Amniotic epithelial cell (primary cell): ENCODE measurements at places on chromosomes 13 and 19.

DNA sequence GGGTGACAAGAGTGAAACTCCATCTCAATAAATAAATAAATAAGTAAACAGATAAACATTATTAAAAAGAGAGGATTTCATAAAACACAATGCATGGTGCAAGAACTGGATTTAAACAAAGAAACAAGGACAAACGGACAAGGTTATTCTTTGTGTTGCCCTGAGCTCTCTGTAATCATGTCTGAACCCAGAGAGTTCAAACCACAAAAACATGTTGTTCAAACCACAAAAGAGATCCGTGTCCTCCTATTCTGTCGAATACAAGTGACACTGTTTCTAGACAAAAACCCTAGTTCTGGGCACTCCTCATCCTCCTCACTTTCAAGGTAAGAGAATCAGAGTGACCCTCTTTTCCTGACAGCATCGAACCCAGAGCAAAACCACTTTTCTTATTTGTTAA lies 4.6 kb upstream of the TPRX2 start:
- DNase-seq, result no peak

- no peak for DNase-seq
Measured at GRCh38 chr19:35216833-35217648, 11.5 kb downstream of the FAM187B start.

GRCh38 chr13:111296417-111296816 lies 24.0 kb upstream of the TEX29 start:
- peak; percentile 3 for DNase-seq

DNA sequence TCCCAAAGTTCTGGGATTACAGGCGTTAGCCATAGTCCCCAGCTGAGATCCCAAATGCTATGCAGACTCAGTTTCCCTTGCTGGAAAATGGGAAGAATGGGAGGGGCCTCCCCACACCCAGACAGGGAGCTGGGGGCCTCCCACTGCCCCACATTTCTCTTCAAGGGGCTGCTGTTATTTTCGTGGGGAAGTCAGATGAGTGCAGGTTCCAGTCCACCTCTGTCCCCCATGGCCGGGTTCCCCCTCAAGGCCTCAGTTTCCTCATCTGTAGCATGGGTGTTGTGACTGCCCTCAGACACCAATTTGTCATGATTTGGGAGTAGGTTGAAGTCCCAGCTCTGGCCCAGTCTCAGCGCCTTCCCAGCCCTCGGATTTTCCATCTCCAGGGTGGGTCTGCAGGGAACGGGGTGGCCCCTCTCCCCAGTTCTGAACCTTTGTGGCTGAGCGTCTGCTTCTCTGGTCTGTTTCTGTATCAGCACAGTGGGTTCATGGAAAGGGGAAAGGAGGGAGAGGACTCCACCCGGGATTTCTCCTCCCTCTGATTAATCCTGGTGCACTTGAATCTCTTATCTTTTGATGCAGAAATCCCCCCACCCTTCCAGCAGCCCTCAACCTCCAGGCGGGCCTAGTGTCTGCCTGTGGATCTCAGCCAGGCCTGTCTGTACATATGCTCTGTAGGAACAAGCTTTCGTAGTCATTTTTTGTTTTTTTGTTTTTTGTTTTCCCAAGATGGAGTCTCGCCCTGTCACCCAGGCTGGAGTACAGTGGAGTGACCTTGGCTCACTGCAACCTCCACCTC lies 12.2 kb downstream of the NFIC start:
- DNase-seq, result peak; percentile 68

- DNase-seq, result no peak
Measured at GRCh38 chr13:72686766-72687165, 40.7 kb downstream of the MZT1 start.

GRCh38 chr13:37288057-37288720 lies 182.7 kb upstream of the CSNK1A1L start:
- no peak for DNase-seq

- no peak for DNase-seq
Measured at GRCh38 chr13:94494026-94494425, 14.5 kb upstream of the DCT start.

DNA sequence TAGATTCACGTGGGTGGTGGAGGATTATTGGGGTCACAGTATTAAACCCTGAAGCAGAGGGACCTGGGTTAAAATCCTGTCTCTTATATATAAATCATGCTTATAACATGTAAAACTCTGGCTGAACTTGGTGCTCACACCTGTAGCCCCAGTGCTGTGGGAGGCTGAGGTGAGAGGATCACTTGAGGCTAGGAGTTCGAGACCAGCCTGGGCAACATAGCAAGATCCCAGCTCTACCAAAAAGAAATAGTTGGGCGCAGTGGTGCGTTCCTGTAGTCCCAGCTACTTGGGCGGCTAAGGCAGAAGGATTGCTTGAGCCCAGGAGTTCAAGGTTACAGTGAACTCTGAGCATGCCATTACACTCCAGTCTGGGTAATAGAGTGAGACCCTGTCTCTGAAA lies 2.4 kb downstream of the ZNF805 start:
- no peak for DNase-seq

DNA sequence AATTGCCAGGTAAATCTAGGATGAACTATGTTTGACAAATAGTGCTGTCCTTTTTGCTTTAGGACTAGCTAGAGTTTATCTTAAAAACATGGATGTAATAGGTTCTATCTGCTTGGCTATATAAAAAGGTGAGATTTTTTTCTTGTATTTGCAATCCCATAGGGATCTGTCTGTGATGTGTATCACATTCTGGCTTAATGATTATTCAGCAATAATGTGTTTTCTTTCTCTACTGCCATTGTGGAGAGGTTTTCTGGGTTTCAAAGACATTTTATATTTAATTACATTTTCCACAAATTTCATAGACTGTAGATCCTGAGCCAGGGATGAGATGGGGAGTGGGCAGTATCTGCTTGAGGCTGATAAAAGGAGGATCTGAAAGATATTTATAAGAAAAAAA lies 277.8 kb upstream of the SLITRK5 start:
- no peak for DNase-seq

DNA sequence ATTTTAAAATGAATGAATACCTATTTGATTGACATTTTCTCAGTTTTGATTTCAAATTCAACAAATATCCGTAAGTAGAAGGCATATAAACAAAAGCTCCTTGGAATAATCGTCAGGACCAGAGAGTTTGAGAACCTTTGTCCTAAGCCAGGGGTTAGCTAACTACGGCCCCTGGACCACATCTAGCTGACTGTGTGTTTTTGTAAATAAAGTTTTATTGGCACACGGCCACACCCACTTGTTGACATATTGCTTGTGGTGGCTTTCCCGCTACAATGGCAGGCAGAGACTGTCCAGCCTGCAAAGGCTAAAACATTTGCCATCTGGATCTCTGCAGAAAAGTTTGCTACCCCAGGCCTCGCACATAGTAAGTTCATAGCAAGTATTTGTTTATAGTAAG lies 83.4 kb downstream of the GNG7 start:
- DNase-seq, result peak; percentile 21

DNA sequence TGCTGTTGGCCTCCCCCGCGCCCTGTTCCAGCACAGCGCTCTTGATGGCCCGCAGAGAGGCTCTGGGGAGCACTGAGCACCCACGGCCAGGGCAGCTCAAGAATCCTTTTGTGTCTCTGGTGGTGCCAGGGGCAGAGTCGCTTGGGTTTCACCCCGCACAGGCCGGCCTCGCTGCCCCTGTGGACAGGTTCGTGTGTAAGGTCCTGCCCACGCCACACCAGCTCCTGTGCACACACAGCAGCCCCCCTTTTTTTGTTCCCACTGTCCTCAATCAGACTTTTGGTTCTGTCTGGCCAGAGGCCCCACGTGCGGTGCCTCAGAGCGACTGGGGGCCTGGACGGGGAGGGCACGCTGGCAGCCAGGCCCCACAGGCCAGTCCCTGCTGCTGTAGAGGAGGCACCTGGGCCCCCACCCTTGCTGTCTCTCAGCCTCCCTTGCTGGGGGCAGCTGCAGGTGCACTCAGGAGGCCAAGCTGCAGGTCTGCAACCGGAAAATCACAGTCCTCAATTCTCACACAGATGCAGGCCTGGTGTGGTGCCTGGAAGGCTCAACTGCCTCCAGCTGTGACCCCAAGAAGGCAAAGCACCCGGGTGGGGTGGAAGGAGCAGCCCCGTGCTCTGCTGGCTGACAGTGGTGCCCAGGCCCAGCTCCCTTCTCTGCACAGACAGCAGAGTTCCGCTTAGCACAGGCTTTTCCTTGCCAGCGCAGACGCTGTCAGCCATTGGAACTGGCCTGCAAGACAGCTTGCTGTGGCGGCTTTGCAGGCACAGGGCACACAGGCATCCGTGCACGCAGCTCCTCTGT lies 12.6 kb upstream of the F7 start:
- no peak for DNase-seq

DNA sequence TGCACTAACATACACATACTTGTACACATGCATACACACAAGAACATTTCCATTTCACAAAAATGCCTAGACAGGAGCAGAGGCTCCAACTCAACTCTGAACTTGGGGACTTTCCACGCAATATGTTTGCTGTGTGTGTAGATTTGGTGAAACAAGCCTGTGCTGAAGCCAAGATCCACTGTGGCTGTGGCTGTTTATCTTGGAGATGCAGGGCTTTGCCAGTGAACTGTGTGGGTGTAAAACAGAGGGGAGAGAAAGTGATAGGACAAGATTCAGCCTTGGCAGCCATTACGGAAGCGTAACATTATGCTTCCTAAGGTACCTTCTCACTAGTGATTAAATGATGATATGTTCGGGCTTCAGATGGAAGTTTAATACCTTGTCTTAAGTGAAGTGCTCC lies 73.2 kb upstream of the MBNL2 start:
- DNase-seq, result no peak

GRCh38 chr19:46823049-46823448 lies 27.6 kb downstream of the AP2S1 start:
- peak; percentile 16 for DNase-seq

DNA sequence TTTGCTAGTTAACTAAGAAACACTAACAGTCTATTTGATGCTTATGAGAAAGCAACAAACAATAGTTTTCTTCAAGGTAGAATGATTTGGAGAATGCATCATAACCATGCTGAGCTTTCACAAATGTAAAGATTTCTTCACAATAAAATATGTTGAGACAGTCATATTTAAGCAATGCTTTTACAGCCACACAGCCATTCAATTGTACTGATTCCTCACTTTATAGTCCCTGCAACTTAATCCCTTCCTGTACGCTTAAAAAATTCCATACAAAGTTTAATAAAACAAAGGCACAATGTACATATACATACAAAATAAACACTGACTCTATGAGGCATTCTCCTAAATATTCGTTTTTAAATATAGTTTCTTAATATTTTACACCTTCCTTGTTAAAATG lies 4.7 kb upstream of the ACOD1 start:
- no peak for DNase-seq

DNA sequence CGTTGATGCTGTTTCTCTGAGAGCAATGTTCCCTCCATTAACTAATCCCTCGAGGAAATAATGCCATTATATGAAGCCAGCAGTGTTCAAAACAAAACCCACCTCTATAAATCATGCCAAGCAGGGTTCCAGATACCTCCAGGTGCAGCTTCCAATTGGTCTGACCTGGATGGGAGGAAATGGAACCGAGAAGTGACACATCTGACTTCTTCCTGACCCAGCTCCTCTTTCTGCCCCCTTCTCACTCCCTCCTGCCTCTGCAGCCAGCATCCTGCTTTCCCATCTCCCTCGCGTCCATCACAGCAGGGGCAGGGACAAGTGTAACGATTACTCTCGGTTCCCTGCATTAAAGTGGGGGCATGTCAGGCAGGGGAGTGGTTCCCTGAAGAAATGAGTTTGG lies 37.5 kb downstream of the HSPH1 start:
- no peak for DNase-seq

DNA sequence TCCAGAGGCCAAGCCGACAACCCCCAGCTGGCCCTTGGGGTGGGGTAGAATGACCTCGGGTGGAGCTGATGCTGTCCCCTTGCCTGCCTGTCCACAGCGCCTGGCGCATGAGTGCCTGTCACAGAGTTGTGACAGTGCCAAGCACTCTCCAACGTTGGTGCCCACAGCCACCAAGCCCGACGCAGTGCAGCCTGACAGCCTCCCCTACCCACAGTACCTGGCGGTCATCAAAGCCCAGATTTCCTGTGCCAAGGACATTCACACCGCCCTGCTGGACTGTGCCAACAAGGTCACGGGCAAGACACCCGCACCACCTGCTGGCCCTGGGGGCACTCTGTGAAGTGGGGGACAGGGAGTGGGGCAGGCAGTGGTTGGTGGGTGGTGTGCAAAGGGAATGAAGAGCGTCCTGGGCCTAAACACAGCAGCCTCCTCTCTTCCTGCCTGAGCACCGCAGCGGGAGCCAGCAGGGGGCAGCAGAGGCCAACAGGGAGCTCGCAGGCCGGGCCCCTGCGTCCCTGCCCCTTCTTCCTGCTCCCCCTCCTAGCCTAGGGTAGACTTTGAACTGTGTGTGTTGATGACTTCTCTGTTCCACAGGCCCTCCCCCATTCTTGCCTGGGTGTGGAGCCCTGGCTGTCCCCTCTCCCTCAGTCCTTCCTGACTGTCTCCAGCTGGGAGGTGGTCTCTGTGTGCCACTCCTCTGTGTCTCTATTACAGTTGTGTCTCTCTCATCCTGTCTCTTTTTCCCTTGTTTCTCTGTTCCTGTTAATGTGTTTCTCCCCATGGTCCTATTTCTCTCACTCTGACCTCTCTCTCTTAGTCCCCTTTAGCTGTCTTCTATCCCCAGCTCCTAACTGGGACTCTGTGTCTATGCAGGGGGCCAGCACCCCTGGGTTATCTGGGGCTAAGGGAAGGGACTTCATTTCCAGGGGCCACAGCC lies 6.5 kb downstream of the MED29 start:
- peak; percentile 69 for DNase-seq

DNA sequence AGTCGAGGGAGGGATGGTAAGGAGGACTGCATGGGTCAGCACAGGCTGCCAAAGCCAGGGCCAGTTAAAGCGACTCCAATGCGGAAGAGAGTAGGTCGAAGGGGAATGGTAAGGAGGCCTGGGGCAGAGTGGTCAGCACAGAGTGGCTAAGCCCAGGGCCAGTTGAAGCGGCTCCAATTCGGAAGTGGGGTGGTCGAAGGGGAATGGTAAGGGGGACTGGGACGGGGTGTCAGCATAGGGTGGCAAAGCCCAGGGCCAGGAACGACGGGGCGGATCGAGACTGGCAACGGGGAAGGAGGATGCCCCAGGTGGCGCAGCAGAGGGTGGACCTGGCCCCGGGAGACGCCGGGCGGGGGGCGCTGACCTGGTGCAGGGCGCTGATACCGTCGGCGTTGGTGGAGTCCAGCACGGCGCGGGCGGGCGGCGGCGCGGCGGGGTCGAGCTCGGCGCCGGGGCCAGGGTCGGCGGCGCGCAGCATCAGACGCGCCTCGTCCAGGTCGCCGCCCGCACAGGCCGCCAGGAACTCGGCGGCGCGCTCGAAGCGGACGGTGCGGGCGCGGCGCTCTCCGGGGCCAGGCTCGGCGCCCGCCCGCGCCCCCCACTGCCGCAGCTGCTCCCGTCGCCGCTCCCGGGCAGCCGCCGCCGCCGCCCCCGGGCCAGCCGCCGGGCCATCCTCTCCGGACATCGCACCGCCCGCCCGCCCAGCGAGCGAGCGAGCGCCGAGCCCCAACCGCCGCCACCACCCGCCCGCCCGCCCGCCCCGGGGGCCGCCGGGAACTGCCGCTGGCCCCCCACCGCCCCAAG lies at the start of gene PPP1R12C:
Gene PPP1R12C, minus strand, starts transcription at position 779 of the 804 bp plus-strand sequence. Its CDS starts 94 bp downstream, at position 685.
- DNase-seq, result no peak

DNA sequence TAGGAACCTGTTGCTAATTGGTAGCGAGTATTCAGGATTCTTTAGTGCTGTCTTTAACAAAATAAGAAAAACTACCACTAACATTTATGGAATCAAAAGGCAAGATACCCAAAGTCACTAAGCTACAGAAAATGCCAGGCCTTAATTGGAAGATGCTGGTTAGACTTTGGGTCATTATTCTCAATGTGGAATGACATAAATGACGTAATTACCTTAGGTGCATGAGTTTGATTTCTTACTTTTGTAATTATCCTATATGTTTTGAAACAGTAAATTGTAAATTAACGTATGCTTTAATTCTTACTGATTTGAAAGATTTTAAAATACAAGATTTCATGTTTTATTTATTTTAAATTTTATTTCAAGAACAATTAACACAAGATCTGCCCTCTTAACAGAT lies 25.0 kb downstream of the SGCG start:
- DNase-seq, result no peak
